AG08395 (cell line): ENCODE measurements at places on chromosomes 2 and 18.

- no peak for DNase-seq
Observed at GRCh38 chr2:193088026-193088425, 893.3 kb upstream of the TMEFF2 start.

DNA sequence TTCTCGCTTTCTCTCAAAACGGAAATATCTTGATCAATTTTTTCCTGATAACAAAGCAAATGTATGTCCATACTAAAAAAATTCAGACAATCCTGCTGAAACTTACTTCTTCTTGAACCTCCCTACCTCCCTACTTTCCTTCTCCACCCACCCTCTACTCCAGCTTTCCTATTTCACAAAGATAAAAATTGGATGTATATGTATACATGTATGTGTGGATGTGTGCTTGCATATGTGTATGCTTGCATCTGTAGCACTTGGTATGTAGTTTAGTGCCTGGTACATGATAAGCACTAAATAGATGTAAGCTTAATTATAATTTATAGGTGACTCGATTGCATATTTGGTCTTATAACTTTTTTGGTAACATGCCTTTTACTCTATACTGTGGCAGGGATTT is 167.5 kb upstream of the ITGA4 start:
- DNase-seq: no peak

GRCh38 chr2:40332191-40332826 is 119.6 kb downstream of the SLC8A1 start:
- no peak for DNase-seq

GRCh38 chr2:38997781-38998180 is 108.1 kb downstream of the ARHGEF33 start:
- DNase-seq: peak; percentile 74

GRCh38 chr2:238104226-238104690 is 4.1 kb downstream of the ESPNL start:
- DNase-seq: no peak

DNA sequence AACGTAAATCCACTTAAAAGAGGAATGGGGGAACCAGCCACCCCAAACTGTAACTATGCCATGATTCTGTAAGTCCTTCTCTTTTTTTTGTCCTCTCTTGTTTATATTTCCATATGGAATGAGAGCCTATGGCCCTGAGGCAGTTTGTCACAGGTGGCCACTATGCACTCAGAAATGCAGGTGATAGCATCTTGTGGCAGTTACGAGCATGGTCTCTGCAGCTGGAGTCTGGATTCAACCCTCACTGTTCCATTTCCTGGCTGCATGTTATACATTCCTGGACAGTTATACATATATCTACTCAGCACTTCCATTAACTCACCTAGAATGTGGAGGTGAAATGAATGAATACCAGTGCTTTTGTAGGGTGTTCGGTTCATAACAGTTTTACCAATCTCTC is 291.5 kb upstream of the FANCL start:
- DNase-seq: no peak

- DNase-seq: peak; percentile 72
Observed at GRCh38 chr18:59837586-59837985, 62.2 kb upstream of the PMAIP1 start.

GRCh38 chr2:45834372-45834771 is 182.9 kb downstream of the PRKCE start:
- DNase-seq: no peak

GRCh38 chr2:190940454-190940853 is 59.8 kb downstream of the GLS start:
- no peak for DNase-seq

GRCh38 chr2:239049421-239050251 is 201.8 kb downstream of the TWIST2 start:
- no peak for DNase-seq
